Left cardiac atrium (tissue), 4 donors: ENCODE measurements at places on chromosomes 5 and 9.

- DNase-seq, result no peak
Measured at GRCh38 chr5:116273448-116274242, 188.8 kb downstream of the COMMD10 start.

- DNase-seq, result no peak
Measured at GRCh38 chr9:135976944-135977343, 15.8 kb upstream of the UBAC1 start.

- DNase-seq, result no peak
Measured at GRCh38 chr5:669111-669841, 23.9 kb downstream of the TPPP start.

- no peak for DNase-seq
Measured at GRCh38 chr5:180816608-180817534, 14.3 kb upstream of the MGAT1 start.

GRCh38 chr5:37495210-37495609, 116.1 kb downstream of the WDR70 start:
- no peak for DNase-seq

DNA sequence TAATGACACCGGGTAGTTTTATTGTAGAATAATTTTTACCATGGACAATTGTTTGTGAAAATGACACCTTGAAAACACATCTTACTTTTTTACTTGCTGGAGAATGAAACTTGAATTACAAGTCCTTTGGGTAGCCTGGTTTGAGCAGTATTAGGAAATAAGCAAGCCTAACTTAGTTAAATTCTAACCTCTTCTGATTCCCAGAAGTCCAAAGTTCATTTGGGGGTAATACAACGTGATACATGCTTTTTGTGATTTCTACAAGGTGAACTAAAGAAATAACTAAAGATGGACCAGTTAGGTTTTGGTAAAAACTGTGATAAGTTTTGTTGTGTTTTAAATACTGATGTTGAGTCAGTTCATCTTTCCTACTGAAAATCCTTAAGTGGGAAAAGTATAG, 135.4 kb upstream of the DMRT1 start:
- no peak for DNase-seq

- no peak for DNase-seq
Measured at GRCh38 chr9:90393365-90394152, 249.1 kb downstream of the DIRAS2 start.

GRCh38 chr5:168327019-168327421, 35.6 kb downstream of the WWC1 start:
- no peak for DNase-seq

DNA sequence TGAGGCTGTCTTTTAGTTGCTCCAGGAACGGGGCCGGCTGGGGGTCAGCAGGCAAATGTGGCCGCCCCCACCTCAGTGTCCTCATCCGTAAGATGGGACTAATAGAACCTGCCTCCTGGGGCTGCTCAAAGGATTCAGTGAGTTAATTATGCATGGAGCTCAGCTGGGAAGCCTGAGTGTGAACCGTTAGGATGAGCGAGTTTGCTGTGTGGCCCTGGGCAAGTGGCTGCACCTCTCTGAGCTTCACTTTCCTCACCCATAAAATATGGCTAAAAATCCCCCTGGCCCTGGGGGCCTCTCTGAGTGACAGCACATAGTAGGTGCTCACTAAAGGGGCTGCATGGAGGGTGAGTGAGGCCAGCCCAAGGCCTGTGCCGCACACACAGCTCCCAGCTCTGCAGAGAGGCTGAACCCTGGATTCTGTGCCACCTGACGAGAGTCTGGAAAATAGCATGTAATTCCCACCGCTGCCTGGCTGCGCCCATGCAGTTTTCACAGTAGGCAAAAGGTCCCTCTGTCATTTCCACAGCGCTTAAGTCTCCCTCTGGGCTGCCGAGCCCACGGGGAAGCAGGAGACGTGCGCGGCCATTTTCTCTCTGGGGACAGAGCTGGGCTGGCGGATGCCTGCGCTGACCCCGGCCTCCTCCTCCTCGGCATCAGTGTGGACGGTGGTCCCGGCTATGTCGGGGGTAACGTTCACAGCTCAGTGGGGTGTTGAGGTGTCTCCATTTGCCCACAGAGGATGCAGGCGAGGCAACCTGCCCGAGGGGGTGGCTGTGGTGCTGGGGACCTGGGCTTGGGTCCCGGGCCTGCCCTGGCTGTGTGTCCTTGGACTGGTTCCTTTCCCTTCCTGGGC, 18.2 kb downstream of the ASS1 start:
- DNase-seq, result no peak

GRCh38 chr5:122144236-122144635, 14.9 kb downstream of the ZNF474 start:
- no peak for DNase-seq

GRCh38 chr9:137213160-137214060, 7.9 kb downstream of the NDOR1 start:
- DNase-seq, result no peak

DNA sequence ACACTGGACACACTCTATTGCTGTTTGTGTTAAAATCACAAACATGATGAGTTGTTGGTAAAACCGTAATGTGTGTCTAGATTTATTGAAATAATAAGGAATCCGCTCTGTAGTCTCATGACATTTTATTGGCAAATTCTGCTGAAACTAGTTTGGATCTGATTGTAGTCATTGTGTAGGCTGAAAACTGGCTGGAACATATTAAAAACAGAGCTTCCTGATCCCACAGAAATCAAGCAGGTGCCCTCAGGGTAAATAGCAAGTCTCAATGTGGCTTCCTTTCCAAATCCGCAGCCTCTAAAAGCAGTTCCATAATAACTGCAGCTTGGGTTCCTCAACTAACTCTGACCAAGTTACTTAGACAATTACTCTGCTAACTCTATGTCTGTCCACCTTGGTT, 427.5 kb upstream of the KIF2A start:
- DNase-seq, result no peak

DNA sequence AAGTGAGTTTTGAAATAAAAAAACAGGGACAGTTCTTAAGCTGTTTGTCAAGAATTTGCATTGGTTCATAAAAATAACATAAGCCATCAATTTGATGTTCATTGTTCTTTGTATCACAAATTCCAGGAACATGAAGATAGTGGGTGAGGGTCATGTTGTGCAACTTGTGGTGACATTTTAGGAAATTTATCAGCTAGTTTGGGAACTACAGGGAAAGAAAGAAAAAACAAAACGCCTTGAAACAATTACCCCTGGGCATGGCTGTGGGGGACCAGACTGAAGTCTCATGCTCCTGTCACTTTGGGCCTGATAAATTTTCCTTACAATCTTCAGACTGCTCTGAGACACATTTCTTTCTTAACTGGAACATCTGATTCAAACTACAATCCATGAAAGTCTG, 207.1 kb upstream of the CLINT1 start:
- no peak for DNase-seq

GRCh38 chr9:77457916-77458592, 190.1 kb downstream of the GNA14 start:
- peak; percentile 50 for DNase-seq

- no peak for DNase-seq
Measured at GRCh38 chr5:40879163-40879942, 29.9 kb upstream of the C7 start.

- peak; percentile 85 for DNase-seq
Measured at GRCh38 chr9:22446589-22446949, at the start of gene DMRTA1. Gene DMRTA1, plus strand, starts transcription at chr9:22446824. Its CDS starts 242 bp downstream, at chr9:22447066.

- no peak for DNase-seq
Measured at GRCh38 chr9:131361202-131361833, 32.6 kb upstream of the PRRC2B start.

GRCh38 chr9:83330207-83331196, 207.7 kb downstream of the FRMD3 start:
- no peak for DNase-seq

DNA sequence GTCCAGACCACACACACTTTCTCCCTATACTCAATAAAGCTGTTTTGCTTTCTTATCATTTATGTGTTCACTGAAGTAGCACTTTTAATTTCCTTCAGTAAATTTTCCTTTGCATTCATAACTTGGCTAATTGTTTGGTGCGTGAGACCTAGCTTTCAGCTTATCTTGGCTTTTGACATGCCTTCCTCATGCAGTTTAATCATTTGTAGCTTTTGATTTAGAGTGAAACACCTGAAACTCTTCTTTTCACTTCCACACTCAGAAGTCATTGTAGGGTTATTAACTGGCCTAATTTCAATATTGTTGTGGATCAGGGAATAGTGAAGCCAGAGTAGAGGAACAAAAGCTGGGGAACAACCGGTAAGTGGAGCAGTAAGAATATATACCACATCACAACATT, 114.7 kb downstream of the ST8SIA4 start:
- DNase-seq, result no peak

DNA sequence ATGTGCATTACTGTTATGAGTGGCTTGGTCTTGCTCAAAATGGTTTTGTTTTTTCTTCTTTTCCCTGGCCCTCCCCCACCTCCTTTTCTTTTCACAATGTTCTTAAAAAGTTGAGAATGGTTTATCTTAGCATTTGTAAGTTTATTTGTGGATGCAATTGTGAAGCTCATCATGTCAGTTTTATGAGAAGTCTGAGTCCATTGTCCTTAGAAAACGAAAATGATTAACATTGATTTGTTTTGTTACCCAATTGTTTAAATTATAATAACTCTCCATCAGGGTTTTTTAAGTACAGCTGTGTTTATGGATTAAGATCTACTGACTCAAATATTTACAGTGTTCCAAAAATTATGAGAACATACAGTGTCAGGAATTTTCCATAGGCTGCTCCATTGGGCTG, 511.3 kb upstream of the PAPPA start:
- DNase-seq, result no peak

DNA sequence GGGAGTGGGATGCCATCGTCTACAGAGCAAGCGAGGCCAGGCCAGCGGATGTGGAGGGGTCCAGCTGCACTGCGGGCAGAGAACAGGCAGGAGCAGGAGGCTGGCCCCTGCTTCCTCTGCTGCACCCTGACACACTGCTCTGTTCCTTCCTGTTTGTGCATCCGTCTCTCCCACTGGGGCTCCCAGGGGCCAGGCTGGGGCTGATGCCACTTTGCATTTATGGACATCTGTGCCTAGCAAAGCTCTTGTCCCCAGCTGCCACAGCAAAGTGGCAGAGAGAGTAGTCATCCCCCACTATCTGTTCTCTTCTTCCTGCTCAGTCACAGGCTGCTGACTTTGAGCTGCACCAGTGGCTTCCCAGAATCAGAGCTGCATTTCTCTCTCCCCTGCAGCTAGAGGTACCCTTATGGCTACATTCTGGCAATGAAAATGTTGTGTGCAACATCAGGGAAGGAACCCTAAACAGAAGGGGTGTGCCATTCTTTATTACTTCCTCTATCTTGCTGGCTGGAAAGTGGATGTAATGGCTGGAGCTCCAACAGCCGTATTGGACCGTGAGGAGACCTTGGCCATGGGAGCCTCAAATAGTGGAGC, 4.2 kb upstream of the NINJ1 start:
- DNase-seq, result no peak

GRCh38 chr5:133729800-133730199, 117.5 kb upstream of the FSTL4 start:
- DNase-seq, result no peak

GRCh38 chr9:103474156-103474555, 479.0 kb downstream of the CYLC2 start:
- no peak for DNase-seq

GRCh38 chr5:67187006-67187715, 9.4 kb downstream of the CD180 start:
- no peak for DNase-seq

- no peak for DNase-seq
Measured at GRCh38 chr5:80711938-80712337, 57.2 kb upstream of the DHFR start.

DNA sequence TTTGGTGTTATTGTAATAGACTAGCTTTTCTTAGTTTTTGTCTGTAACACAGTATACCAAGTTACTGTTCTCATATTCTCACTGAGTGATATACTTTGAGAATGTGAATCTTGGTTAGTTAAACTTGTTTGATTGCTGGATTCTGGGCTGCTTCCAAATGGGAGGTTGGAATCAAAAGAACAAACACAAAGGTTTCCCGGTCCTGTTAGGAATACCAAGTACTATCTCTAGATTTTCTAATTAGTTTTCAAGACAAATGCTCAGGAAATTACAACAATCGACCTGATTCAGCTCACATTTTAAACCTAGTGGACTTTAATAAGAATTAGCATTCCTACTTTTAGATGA, 244.3 kb downstream of the CSNK1G3 start:
- no peak for DNase-seq

DNA sequence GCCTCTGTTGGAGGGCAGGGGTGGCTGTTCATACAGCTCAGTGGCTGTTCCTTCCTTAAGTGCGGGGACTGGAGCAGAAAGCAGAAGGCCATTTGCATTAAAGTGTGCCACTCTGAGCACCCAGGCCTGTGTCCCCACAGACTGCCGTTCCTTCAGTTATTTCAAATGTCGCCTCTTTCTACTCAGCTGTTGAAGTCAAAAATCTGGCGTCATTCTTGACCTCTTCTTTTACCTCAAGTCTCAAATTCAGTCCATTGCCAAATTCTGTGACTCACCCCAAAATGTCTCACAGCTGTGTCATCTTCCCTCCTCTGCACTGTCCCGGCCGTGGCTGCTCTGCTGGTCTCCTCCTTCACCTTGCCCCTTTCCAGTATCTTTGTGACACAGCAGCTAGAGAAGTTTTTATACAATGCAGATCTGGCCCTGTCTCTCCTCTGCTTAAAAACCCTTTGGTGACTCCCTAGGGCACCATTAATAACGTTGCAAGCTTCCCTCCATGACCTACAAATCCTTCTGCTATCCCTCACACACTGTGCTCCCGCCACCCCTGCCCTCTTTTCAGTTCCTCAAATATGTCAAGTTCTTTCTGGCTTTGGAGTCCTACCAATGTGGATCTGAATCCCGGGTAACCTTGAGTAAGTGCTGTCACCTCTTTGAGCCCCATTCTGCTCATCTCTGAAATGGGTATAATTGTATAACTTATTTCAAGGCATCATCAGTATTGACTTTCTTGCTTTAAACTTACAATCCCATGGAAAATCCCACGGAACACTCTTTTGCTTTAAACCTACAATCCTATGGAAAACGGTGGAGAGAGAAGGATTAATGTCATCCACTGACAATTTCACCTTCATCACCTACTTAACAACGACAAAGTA, 98.3 kb upstream of the BOD1 start:
- no peak for DNase-seq

GRCh38 chr9:125663127-125663526, 43.9 kb downstream of the MAPKAP1 start:
- DNase-seq, result no peak

DNA sequence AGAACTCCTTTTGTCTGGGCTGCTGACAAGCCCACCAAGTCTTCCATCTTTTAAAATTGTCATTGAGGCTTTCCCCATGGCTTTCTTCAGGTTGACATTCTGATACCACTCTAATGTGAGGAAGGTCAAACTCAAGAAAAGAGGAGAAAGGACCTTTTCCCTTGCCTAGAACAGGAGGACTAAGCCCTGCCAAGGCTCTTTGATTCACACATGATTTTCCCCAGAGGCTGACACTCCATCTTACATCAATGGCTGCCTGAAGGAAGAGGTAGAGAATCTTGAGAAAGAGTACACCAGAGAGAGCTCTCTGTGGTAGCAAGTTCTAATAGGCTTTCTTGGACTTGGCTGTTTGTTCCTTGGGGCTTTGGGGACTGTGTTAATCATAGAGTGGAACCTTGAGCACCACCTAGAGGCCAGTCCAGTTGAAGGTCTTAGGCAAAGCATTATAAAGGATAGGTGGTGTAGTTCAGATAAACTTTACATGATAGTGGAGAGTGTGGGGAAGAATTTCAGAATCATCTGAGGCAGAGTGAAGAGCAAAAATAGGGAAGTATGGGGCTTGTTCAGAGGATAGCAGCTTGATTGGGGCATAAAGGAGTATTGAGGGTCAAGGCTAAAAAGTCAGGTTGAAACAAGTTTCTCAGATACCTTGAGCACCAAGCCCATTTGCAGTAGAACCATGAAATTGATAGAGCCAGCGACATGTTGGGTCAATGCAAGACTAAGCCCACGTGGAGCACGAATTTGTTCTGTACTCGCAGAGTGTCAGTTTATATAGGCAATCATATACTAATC, 36.7 kb downstream of the NDFIP1 start:
- DNase-seq, result peak; percentile 68
